ENCODE measurements at places on chromosomes 5 and 9.
A peak's percentile ranks its signal among the peaks of the same experiment; 100 is the strongest.

GRCh38 chr9:121952611-121953010 is 140.5 kb downstream of the TTLL11 start:
- DNase-seq, result no peak

- no peak for DNase-seq
Measured at GRCh38 chr5:133364936-133365707, 247.2 kb downstream of the FSTL4 start.

DNA sequence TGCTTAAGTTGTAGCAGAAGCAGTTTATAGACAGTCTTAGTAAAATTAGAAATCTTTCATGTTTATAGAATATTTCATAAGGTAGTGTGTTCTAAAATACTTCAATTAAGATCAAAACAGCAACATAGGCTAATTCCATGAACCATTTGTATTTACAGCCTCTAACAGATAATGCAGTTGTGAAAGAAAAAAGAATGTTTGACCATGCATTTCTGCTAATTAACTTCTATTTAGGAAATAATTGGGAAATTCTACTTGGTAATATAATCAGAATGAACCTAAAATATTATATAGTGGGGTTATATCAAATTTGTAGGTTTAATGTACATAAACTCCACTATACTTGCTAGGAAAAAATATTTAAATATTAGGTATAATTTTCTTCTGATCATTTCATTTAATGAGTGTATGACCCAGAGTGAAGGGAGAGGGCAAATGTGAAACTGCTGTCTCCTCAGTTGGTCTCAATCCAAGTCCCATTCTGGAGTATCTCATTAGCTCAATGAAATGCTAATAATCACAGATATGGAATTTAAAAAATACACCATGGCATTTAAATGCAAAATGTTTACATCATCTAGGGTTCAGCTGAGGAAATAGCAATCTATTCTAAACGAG is 34.9 kb downstream of the ALDH1A1 start:
- no peak for DNase-seq

GRCh38 chr5:74199005-74199404 is 441.5 kb downstream of the ENC1 start:
- no peak for DNase-seq

DNA sequence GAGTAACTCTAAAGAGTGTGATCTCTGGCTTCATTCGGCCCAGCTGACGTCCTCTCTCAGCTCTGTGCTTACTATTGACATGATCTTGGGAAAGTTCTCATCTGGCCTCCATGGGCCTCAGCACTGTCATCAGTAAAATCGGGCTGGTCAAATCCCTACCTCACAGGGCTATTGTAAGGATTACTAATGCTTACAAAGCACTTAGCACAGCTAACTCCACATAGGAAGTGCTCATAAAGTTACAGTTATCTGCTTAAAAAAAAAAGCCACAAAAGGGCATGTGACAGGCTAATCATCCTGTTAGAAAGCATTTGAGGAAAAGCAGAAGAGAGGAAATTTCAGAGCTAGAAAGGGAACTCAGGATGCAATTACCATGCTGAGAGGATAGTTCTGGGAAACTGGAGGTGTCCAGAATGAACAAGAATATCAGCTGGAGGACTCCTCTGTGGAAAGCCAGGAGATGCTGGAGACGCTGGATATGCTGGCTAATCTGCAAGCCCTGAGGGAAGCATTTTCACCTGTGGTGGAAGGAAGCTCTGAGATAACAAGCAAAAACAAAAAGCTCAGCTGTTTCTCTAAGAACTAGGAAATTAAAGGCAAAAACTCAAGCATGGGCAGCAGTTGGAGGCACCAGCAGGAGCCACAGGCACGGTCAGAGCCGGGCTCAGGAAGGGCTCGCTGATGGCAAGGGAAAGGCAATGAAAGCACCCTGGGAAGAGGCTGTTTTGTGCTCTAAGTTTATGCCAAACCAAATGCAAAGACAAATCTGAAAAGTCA is 4.4 kb upstream of the BHMT start:
- DNase-seq, result no peak

DNA sequence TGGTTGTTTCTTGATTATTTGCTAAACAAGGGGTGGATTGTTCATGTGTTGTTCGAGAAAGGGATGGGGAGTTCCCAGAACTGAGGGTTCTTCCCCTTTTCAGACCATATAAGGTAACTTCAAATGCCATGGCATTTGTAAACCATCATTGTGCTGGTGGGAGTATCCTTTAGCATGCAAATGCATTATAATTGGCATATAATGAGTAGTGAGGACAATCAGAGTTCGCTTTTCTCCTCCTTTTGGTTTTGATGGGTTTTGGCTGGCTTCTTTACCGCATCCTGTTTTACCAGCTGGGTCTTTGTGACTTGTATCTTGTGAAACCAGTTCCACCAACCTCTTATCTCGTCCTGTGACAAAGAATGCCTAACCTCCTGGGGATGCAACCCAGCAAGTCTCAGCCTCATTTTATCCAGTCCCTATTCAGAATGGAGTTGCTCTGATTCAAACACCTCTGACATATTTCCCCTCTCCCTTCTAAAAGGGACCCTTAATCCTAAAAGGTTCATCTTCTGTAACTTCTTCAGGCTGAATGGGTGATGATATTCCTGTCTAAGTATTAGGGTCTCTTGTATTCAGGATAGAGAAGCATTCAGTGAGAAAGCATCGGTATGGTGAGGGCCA is 8.7 kb upstream of the FBN2 start:
- no peak for DNase-seq

DNA sequence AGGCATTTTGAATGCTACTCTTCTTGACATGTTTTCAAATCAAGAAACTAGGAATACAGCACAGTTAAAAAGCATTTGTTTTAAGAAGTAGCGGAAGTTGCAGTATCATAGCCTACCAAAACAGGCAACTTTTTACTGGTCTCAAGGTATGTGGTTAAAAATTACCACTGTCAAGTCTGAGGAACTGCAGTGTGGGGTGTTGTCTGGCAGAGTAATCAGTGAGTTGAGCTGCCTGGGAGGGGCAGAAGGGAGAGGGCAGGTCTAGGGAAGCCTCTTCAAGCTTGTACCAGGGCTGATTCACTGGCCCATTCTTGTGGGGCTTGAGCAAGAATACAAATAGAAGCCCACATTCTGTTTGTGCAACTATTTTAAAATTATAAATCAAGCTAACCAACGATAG is 42.4 kb upstream of the SV2C start:
- DNase-seq, result no peak

DNA sequence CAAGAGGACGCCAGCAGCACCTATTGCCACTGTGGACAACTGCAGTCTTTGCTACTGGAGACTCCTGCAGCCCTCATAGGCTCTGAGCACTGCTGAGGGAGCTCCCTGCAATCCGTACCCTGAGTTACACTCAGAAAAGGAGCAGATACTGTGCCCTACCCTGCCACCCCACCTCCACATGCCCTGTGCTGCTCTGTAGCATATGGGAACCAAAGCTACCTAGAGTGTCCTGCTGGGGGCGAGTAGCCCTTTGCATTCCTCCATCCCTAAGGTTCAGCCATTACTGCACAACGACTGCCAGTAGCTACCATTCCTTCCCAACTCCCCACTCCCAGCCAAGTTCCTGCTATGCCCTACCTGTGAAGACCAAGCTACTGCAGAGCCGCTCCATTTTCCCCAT is 90.2 kb upstream of the SNCAIP start:
- DNase-seq, result no peak

GRCh38 chr5:84524491-84524890 is 139.8 kb upstream of the EDIL3 start:
- no peak for DNase-seq

- peak; percentile 75 for DNase-seq
Measured at GRCh38 chr9:81686614-81687520, 2.5 kb downstream of the TLE1 start.

DNA sequence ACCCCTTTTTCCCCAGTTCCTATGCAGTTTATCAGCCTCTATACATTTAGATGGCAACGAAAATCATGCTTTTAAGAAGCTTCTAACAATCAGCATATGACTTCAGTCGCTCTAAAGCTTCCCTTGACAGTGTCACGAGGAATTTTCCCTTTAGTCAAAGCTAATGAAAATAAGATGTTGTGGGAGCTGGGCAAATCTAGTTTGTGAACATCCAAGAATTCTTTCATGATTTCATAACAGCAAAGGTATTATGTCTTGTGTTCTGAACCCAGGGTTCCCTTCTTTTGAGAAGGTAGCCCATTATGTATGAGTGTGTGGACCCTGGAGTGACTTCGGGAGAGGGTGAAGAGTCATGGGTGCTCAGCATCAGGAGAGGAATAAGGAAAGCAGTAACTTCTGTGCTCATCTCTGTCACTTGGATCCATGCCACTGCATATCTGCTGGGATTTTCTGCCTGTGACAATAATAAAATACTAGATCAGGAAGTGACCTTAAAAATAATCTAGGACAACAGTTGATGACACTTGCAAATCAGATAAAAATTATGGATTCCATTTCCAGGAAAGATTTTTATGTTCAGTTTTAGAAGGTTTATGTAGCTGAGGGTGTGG is 102.4 kb downstream of the PCSK1 start:
- no peak for DNase-seq

DNA sequence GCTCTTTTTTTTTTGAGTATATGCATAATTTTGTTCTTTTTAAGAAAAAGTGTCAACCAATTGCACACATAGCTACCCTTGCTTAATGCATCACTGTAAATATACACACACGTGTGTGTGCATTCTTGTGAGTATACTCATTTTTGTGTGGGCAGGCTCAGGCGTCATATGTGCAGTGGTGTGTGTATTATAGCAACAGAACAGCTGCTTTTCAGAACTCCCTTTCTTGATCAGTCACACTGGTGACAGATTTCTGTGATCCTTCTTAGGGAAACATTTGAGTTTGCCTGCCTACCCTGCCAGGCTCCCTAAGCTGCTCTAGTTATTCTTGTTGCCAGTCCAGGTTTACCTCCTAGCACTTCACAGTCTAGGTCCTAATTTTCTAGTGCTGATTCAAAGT is 287.0 kb upstream of the SEMA6A start:
- DNase-seq, result no peak

DNA sequence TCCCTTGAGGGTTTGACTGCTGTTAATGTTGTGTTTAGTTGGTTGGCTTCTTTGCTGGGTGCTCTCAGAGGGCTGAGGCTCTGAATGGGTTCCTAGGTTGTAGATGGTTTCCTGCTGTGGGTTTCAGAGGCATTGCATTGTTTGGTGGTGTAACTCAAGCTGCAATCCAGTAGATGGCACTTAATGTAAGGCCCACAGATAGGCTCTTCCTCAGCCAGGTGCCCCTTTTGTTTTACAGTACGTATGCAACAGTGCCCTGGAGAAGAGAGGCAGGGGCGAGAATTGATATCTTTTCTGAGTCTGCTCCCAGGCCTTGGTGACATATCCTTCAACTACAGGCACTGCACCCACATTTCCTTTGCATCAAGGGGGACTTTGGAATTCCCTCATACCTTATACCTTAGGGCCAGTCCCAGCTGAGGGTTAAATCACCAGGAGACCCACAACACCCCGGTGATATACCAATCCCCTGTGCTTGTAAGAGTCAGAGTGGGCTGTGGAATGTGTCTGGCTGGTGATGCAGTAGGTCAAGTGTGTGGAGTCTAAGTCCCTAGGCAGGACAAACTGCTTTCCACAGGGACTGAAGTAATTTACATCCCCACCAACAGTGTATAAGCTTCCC is 7.0 kb upstream of the UGT3A2 start:
- peak; percentile 23 for DNase-seq

GRCh38 chr5:90783460-90784333 is 225.1 kb downstream of the ADGRV1 start:
- peak; percentile 26 for DNase-seq
